ENCODE measurements at places on chromosomes 3 and 15. TPM values are rescaled to one million over a fixed set of nuclear protein-coding genes. Genes with fewer than 3 reads are reported as not detected.

DNA sequence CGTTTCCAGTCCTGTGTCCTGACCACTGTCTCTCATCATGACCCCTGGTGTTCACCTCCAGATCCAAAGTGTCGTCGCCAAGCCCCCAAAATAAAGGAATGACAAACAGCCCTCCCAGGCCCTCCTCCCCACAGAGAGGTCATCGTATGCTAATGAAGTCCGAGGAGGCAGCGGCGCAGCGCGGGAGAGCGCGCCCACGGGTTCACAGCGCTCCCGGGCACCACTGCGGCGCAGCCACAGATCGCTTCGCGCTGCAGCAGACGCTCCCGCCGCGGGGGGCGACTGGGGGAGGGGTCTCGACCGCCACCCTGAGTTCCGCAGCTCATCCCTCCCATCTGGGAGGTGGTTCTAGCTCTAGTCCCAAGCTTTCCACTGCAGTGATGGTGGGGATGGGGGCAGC lies 1.3 kb downstream of the DGKG start:
- peak; percentile 56 for DNase-seq

Gene CNTN6
- total RNA-seq = not detected

DNA sequence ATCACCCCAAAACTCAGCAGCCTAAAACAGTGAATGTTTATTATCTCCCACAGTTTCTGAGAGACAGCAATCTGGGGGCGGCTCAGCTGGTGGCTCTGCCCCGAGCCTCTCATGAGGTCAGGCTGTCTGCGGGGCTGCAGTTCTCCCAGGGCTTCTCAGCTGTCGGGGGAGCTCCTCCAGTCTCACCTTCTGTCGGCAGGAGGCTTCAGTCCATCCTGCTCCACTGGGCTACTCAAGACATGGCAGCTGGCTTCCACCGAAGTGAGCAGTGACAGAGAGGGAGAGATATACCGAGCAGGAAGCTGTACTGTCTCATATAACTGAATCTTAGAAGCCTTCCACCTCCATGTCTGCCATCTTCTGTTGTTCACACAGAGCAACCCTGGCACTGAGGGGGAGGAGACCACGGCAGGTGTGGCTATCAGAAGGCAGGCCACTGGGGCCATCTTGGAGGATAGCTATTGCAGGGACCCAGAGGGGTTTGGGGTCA lies 72.8 kb upstream of the ITGA11 start:
- no peak for DNase-seq

GRCh38 chr3:97949743-97950142 lies 22.5 kb downstream of the RIOX2 start:
- DNase-seq = peak; percentile 37

DNA sequence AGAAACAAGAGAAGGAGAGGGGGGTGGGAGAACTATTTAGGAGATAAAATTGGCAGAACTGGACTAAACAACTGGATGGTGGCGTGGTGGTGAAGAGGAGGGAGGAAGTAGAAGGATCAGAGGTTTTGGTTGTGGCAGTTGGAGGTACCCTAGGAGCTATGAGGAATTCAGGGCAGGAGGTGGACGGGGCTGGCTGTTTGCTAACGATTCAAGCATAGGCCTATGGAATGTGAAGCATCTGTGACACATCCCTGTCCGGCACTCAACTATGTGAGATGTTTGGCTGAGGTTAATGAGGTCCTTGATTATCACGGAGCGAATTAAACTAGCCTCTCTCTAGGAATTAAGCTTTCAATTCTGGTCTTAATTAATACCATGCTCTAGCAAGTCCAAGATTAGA lies 13.5 kb downstream of the TARS3 start:
- DNase-seq = no peak

Gene ALG1L2
- total RNA-seq = not detected

DNA sequence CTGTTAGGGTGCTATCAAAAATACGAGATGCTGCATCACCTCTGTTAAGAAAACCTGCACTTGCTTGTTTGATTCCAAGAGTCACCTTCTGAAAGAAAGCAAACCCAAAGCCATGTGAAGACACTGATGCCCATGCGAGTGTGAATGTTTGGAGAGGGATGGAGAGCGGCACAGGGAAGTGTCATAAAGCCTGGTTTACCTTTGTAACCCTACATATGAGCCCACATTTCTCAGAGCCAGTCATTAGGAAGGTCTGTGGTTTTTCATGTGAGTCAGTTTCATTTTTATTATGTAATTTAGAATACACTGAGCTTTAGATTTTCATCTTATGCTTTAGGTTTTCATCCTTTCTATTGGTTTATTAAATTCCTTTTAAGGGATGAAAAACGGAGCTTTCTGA lies 896.8 kb downstream of the ROBO1 start:
- DNase-seq = no peak

Gene LYZL4
- total RNA-seq = not detected

Gene ZNF385D
- total RNA-seq = under 0.01 TPM

Gene ECE2
- total RNA-seq = not detected

GRCh38 chr3:28951772-28952556 lies 328.9 kb upstream of the RBMS3 start:
- no peak for DNase-seq

- no peak for DNase-seq
Measured at GRCh38 chr15:90060797-90061196, 41.5 kb downstream of the IDH2 start.
